Activated T-helper 1 cell treated with Interleukin-2 at 50 U/mL for 16 hours (primary cell): ENCODE measurements at places on chromosomes 13 and 19.

DNA sequence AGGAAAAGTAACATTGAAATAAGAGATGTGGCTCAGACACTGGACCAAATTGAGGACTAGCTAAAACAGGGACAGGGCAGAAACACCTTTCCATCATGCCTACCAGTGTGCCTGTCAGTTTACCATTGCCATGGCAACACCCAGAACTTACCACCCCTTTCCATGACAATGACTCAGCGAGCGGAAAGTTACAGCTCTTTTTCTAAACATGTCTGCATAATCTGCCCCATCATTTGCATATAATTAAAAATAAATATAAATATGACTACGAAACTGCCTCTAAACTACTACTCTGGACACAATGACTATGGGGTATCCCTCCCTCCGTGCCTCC is 96.0 kb downstream of the UBL3 start:
- DNase-seq: no peak

GRCh38 chr13:48068036-48068435 is 26.9 kb downstream of the MED4 start:
- DNase-seq: no peak

DNA sequence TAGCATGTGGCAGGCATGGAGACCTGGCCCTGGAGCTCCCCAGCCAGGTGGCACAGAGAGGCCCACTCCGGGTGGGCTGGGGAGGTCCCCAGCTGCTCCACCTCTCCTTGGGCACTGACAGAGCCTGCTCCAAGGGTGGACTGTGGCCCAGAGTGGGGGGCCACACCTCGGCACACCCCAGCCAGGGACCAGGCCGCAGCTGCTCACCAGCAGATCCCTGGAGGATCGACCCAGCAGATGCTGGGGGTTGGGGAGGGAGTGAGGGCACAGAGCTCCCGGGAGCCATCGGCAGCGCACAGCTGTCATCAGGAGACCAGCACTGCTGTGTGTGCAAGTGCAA is 72.0 kb upstream of the KCTD15 start:
- DNase-seq: no peak

GRCh38 chr13:47556703-47557102 is 444.4 kb downstream of the SUCLA2 start:
- DNase-seq: no peak

DNA sequence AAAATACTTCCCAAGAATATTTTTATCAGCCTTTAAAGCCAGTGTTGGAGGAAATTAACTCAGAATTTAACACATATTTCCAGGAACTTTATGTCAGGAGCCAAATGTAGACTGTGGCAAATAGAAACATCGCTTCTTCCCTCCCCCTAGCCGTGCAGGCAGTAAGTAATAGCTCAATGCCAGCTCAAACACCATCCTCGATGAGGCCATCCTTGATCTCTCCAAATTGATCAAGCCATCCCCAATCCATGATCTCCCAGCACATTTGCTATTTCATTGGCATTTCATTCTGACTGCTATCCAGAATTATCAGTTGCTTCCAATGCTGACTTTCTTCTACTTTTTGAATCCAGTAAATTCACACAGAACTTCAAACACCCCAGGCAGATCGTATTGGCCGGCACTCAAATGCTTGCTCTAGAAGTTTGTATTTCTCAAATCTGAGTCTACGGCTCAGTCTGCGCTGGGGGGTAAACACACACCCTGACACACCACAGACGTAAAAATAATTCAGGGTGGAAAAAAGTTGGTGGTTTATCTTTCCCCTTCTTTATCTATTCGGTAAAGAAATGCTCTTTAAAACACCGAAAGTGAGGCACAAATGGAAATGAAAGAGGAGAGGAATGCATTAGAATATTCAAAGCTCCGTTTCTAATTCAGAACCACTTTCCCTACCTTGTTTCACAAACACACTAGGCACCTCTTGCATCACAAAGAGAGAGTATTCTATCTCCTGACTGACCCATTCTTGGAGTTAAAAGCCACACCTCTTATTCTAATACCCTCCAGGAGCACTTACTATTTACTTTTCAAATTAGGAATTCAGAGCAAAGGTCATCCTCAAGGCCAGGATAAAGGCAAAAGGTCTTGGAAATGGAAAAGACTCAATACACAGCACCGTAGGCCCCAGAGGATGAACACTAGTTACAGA is 991 bp downstream of the OBI1 start:
- no peak for DNase-seq

DNA sequence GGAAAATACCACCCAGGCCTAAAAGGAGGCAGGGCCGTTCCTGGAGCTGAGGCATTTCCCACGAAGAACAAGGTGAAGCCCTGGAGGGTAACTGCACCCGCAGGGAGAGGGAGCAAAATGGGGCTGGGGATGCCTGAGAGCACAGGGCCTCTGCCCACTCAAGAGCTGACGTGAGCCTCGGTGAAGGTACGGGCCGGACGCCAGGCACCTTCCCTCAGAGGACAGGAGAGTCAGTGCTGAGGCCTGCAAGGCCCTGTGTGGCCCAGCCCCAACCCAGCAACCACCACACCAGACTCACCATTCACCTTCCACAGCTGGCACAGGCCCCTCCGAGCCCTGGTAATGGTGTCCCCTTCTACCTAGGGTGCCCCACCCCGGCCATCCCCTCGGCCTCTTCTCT is 36.3 kb downstream of the DNMT1 start:
- no peak for DNase-seq
